Muscle of back (tissue), 13 donors: ENCODE measurements at places on chromosomes 7 and 10. TPM values are rescaled to one million over a fixed set of nuclear protein-coding genes. Genes with fewer than 3 reads are reported as not detected.

The TBX20 gene
- polyA plus RNA-seq, result not detected

- no peak for DNase-seq
Observed at GRCh38 chr10:59977486-59977885, 71.1 kb upstream of the CCDC6 start.

- no peak for DNase-seq
Observed at GRCh38 chr10:131363416-131363815, 51.9 kb upstream of the TCERG1L start.

The FLNC gene
- 383 TPM for polyA plus RNA-seq

The OR2A5 gene
- 0.03 TPM for polyA plus RNA-seq

The TRIM73 gene
- 3.1 TPM for polyA plus RNA-seq
